Dermis lymphatic vessel endothelial cell (primary cell): ENCODE measurements at places on chromosomes 5 and 9. TPM values are rescaled to one million over a fixed set of nuclear protein-coding genes. Genes with fewer than 3 reads are reported as not detected.

The IL3 gene
- not detected in 2 replicates for total RNA-seq

The TERT gene
- not detected in 2 replicates for total RNA-seq

The OR5C1 gene
- total RNA-seq = not detected in 2 replicates

The ABO gene
- 0.43 TPM in 2 replicates for total RNA-seq

The PHF24 gene
- under 0.01 TPM in 1 of 2 replicates, not detected in the other for total RNA-seq

The PCDHGB4 gene
- 6.7 and 11.3 TPM in 2 replicates for total RNA-seq

The TAF1L gene
- total RNA-seq = under 0.01 TPM in 2 replicates

The IFNK gene
- total RNA-seq = not detected in 2 replicates

The SPATA31D4 gene
- total RNA-seq = not detected in 2 replicates

The SLC12A7 gene
- total RNA-seq = 18.4 and 19.1 TPM in 2 replicates

The PALM2AKAP2 gene
- 0.09 and 0.65 TPM in 2 replicates for total RNA-seq

The DRD1 gene
- total RNA-seq = not detected in 2 replicates

The TYRP1 gene
- 0.09 and 0.22 TPM in 2 replicates for total RNA-seq

The OTULINL gene
- 0.76 and 1.0 TPM in 2 replicates for total RNA-seq

The SLC36A2 gene
- not detected in 2 replicates for total RNA-seq

The RASGRF2 gene
- total RNA-seq = 21.1 and 41.7 TPM in 2 replicates

The OR2K2 gene
- not detected in 2 replicates for total RNA-seq

The SPRY4 gene
- 6.1 and 7.0 TPM in 2 replicates for total RNA-seq

The LCN9 gene
- not detected in 2 replicates for total RNA-seq

The CATSPER3 gene
- total RNA-seq = under 0.01 and 0.17 TPM in 2 replicates

The PTGR1 gene
- 4.5 and 8.5 TPM in 2 replicates for total RNA-seq

The FAM221B gene
- total RNA-seq = not detected in 2 replicates

The PCDHB16 gene
- total RNA-seq = 0.33 and 0.69 TPM in 2 replicates

The PCDHA6 gene
- total RNA-seq = 0.09 and 0.11 TPM in 2 replicates
